HuH-7.5 (cell line): ENCODE measurements at places on chromosomes 3 and 15.

- DNase-seq: no peak
These were observed 35.4 kb downstream of the CD200R1L start for GRCh38 chr3:112811131-112811884.

DNA sequence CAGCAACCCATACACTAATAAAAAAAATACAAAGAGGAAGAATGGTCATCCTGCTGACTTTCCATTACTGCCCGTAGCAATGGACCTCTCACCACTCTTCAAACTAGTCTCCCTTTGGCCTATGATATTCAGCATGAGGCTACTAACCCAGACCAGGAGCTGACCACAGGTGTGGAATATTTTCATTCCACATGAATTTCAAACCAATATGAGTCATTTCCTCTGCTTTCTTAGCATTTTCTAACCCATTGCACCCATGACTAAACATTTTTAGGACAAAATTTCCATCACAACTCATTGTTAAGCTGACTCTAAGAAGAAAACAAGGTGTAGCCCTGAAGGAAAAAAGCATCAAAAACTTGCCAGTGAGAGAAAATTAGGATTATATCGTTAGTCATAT lies 34.0 kb upstream of the ZPLD1 start:
- no peak for DNase-seq

GRCh38 chr3:127486321-127486944 lies 104.1 kb downstream of the TPRA1 start:
- DNase-seq: no peak

DNA sequence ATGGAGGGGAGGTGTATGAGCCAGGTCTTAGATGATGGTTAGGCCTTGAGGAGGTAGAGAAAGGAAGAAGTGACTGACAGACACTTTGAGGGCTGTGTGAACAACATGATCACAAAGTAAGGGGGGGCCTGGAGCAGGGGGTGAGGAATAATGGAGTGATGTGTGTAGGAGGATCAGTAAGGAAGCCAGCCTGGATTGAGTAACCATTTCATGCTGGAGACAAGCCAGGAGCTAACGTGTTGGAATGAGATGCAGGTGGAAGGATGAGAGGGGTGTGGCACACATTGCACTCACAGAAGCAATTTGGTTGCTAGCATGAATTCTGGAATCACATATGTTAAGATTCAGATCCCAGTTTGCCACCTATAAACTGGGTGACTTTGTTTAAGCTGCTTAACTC lies 65.5 kb downstream of the BBX start:
- DNase-seq: no peak

DNA sequence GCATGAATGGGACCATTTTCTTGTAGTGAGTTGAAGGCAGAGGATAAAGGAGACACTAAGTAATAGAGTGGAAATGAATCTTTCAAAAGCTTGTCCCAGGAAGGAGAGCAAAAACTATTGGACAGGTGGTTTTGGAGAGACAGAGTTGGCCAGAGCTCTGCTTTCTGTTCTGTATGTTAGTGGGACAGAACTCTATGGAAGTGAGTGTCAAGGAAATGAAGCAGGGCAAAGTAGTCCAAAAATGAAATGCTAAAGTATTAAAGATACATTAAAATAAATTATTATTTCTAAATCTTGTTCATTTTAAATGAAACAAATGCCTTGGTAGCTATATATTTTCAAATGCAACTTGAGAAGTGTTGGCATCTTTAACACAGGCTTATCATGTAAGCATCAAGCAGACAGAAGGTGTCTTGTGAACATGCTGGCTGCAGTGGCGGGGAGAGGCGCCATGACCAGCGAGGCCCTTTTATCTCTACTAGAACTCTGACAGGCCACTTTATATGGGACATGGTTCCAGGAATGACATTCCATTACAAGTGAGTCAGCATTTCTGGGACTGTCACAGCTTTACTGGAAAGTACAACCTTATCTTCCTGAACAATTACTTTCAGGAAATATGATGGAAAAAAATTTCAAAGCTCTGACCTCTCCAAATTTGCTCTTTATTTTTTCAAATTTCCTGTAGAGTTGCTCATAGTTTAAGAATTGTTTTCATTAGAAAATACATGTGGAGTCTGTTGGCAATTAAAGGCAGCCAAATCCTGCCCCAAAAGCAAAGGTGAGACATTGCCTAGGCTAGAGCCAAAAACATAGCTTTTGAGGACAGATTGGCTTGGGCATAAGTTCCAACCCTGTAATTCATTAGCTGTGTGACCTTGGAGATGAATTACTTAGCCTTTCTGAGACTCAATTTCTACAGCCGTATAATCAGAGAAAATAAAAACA lies 106.5 kb downstream of the ECT2 start:
- DNase-seq: peak; percentile 28

- no peak for DNase-seq
These were observed 41.6 kb downstream of the WDR76 start for GRCh38 chr15:43868406-43868805.
